ENCODE measurements at places on chromosomes 2 and 18. TPM values are rescaled to one million over a fixed set of nuclear protein-coding genes. Genes with fewer than 3 reads are reported as not detected.

The ERMN gene
- total RNA-seq = 1.2 TPM

GRCh38 chr2:190922376-190922775 is 41.8 kb downstream of the GLS start:
- DNase-seq = no peak

The RAB17 gene
- total RNA-seq = 1.1 TPM

- DNase-seq = no peak
These were observed 696.3 kb downstream of the BCL11A start for GRCh38 chr2:59857109-59857508.

DNA sequence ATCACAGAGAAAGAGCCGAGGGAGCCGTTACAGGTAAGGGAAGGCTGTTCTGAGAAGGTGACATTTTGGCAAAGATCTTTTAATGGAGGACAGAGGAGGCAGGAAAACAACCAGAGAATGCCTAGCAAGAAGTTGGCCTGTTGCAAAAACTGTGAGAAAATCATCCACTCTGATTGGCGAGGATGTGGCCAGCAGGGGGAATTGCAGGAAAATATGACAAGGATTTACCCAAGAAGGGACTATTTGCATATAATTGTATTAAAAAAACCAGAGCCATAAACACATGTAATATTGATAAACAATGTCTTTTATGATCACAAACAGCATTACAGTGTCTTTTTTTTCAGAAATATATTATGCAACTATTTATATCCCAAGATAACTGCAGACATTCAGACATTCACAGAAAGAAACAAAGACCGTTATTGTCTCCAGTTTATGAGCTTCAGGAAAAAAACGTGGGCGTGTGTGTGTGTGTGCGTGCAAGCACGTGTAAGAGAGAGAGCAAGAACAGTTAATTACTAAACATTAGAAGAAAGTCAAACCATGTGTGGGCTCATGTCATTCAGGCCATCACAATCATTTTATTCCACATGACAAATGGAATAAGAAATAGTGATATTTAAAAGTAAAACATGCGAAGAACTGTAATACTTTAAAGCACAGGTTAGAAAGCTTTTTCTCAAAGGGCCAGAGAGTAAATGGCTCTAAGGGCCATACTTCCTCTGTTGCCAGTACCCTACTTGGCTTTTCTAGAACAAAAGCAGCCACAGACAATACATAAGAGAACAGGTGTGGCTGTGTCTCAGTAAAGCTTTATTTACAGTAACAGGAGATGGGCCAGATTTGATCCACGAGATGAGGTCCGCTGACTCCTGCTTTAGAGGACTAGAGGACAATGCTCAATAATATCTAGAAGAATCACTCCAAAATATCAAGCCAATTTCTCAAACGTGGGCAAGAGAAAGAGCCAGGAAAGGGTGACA is 324.1 kb downstream of the DLGAP1 start:
- no peak for DNase-seq

DNA sequence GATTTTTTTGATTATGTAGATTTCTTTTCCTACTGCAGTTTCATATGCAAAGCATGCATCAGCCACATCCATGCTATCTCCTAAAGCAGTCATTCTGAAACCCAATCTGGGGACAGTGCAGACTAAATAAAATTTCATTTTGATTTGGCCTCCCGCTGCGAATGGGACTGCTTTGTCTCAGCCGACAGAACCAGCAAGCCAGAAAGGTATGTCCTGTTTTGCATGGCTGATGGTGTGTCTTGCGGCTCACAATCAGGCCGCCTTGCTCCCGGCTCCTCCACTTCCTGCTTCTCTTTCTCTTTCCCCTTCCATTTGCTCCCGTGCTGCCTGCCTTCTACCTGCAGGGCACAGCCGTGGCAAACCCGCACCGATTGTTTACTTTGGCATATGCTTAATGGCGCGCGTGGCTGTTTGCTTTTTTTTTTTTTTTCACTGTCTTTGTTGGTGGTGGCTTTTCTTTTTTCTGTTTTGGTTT is 419.6 kb upstream of the POU3F3 start:
- DNase-seq = peak; percentile 7

Measured in GM12878 (cell line).